CD4-positive, alpha-beta T cell treated with Interleukin-15 for 4 hours (primary cell): ENCODE measurements at places on chromosomes 16 and 17.

- no peak for DNase-seq
Measured at GRCh38 chr17:77116371-77116860, 24.4 kb upstream of the SEC14L1 start.

GRCh38 chr17:78473951-78474613, 95.6 kb downstream of the PGS1 start:
- DNase-seq, result no peak

DNA sequence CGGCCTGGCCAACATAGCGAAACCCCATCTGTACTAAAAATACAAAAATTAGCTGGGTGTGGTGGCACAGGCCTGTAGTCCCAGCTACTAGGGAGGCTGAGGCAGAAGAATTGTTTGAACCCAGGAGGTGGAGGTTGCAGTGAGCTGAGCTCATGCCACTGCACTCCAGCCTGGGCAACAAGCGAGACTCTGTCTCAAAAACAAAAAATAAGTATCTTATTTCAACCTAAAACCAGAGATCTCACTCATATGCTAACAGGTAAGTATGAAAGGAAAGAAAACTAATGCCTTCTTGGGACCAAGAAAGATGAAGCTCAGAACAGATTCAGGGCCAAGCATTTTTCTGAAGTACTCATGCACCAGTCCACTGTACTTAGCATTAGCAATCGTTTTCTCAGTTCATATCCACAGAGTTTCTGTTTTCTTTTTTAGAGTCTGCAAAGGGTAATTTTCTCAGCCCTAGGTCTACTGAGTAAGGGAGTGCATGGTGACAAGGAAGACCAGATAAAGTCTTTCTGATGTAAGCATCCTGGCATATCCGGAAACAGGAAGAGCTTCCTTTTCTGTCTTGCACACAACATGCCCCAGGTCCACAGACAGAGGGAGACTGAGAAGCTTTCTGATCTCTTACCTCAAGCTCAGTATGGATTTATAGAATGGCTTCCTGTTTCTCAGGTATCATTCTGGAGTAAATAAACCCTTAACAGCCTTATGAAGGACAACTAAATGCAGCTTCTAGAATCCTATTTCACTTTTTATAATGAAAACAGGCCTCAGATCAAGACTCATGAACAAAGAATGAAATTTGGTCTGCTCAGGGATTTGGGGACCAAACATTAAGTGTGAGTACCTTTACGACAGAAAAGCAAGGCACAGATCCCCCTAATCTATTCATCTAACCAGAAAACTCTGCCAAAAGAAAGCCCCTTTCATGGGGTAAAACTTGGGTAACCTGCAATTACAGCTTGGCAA, 38.7 kb upstream of the FOXJ1 start:
- peak; percentile 61 for DNase-seq

- no peak for DNase-seq
Measured at GRCh38 chr16:84782846-84783245, 36.9 kb upstream of the CRISPLD2 start.

GRCh38 chr16:65172356-65172755, 50.5 kb upstream of the CDH11 start:
- no peak for DNase-seq

DNA sequence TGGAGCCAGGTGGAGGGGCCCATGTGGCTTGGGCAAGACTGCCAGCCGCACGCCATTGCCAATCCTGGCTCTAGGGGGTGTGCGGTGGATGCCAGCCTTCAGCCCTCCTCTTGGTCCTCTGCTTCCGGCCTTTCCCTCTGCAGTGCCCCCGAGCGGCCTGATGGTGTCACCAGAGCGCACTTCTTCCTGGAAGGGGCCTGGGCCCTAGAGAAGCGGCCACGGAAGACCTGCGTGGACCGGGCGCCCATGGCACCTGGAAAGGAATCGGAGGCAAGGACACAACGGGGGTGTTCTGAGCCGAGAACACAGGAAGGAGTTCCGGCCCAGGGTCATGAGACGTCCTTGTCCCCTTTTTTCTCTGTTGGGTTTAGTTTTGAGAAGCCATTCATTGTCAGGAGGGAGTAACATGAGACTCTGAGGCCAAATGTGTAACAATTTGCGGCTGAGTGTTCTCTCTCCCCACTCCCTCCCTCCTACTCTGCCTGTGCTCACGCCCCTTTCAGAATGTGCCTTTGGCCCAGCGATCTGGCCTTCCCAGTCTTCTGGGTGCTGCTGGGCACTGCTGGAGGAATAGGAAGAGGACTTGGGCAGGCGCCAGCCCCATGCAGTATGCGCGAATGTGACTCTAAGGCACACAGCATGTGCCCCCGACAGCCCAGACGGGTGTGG, 92.8 kb downstream of the IRX3 start:
- DNase-seq, result peak; percentile 6

- no peak for DNase-seq
Measured at GRCh38 chr16:85573696-85574641, 39.2 kb upstream of the GSE1 start.

DNA sequence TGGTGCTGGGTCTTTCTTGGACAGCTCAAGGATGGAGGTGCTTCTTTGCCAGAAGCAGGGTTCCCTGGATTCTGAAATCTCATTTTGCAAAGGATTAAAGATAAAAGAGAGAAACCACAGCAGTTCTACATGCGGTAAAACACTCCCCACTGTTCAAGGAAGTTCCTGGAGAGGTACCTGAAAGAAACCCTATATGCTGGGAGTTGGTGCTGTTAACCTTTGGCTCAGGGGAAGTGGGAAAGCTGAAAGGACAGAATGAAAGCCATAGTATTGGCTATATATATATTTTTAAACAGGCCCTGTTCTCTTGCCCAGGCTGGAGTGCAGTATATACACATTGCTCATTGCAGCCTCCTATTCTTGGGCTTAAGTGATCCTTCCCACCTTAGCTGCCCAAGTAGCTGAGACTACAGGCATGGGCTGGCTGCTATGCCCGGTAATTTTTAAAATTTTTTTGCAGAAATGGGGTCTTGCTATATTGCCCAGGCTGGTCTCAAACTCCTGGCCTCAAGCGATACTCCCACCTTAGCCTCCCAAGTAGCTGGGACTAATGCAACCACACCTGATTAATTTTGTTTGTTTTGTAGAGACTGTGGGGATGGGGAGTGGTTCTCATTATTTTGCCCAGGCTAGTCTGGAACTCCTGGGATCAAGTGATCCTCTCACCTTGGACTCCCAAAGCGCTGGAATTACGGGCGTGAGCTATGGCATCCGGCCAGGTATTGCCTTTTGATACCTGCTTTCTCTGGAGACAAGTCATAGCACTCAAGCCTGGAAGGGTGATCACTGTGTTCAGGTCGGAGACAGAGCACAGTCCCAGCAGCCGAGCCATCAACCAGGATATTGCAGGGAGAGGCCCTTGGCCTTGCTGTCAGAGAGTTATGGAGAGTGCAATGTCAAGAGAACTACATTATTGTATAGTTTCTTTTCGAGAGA, 55.2 kb downstream of the MSI2 start:
- DNase-seq, result no peak

GRCh38 chr16:70805787-70806186, 4.8 kb upstream of the VAC14 start:
- DNase-seq, result no peak

DNA sequence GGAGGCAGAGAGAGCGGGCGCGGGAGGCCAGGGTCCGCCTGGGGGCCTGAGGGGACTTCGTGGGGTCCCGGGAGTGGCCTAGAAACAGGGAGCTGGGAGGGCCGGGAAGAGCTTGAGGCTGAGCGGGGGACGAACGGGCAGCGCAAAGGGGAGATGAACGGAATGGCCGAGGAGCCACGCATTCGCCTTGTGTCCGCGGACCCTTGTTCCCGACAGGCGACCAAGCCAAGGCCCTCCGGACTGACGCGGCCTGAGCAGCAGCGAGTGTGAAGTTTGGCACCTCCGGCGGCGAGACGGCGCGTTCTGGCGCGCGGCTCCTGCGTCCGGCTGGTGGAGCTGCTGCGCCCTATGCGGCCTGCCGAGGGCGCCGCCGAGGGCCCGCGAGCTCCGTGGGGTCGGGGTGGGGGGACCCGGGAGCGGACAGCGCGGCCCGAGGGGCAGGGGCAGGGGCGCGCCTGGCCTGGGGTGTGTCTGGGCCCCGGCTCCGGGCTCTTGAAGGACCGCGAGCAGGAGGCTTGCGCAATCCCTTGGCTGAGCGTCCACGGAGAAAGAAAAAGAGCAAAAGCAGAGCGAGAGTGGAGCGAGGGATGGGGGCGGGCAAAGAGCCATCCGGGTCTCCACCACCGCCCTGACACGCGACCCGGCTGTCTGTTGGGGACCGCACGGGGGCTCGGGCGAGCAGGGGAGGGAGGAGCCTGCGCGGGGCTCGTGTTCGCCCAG, 1.2 kb upstream of the CBX4 start:
- DNase-seq, result peak; percentile 10

DNA sequence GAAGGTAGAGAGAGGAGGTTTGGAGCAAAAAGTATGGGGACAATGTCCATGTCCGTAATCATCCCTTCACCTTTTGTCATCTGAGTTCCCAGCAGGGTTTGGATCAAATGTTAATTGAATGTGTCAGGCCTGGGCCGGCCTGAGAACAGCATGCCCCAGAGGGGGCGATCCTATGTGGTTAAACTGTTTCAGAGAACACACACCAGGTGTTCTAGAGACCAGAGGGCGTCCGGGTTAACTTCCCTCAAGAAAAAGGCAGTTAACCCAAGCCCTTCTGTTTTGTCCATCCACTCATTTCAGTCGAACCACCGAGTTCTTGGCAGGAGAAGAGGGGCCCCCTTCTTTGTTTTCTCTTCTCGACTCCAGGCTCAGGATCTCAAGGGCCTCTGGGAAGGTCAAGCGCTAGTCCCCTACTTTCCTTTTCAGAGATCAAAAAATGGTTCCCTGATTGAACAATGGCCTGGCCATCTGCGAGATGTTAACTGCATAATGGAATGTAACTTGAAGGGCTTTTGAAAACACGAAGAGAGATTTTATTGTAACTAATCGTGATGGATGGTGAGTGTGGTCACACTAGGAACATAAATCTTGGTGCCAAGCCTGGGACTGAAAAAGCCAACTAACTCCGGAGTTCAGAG, 142.5 kb downstream of the IRX3 start:
- DNase-seq, result no peak

DNA sequence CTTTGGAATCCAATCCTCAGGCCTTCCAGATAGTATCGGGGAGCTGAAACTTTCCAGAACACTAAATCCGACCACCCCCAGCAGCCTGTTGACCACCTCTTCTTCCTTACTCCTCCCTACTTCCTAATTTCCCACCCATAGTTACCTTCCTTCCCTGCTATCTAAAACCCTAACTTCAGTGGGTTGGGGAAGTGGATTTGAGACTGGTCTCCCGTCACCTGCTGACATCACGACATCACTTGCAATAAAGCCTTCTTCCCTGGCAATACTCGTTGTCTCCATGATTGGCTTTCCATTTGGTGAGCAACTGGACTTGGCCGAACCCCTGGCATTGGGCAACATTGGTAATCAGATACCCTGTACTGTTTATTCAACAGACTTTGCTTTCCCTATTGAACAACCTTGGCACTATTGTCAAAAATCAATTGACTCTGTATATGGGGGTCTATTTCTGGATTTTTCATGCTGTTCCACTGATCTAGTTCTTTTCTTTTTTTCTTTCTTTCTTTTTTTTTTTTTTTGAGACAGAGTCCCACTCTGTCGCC, 11.8 kb upstream of the FOXK2 start:
- no peak for DNase-seq

GRCh38 chr17:79997011-79997660, 38.5 kb downstream of the TBC1D16 start:
- peak; percentile 81 for DNase-seq

DNA sequence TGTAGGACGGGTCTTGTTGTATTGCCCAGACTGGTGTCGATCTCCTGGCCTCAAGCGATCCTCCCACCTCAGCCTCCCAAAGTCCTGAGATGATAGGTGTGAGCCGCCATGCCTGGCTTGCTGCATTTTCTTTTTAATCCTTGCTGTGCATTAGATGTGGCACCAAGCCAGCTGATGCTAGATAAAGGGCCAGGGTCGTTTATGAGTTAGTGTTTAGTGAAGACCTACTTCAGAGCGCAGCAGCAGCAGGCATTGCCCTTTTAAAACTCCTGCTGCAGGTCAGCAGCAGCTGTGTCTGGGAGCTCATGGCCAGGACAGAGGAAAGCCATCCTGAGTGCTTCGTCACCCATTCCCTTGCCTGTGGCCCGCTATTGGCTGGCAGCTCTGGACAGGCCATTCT, 237.3 kb downstream of the CCDC182 start:
- no peak for DNase-seq

GRCh38 chr17:40331743-40332641, 23.0 kb downstream of the RARA start:
- DNase-seq, result no peak

GRCh38 chr16:55876854-55877253, 1.7 kb upstream of the CES5A start:
- no peak for DNase-seq

- DNase-seq, result no peak
Measured at GRCh38 chr17:36525888-36526287, 8.8 kb downstream of the MYO19 start.

GRCh38 chr17:38656959-38657823, 17.6 kb downstream of the EPOP start:
- DNase-seq, result no peak

DNA sequence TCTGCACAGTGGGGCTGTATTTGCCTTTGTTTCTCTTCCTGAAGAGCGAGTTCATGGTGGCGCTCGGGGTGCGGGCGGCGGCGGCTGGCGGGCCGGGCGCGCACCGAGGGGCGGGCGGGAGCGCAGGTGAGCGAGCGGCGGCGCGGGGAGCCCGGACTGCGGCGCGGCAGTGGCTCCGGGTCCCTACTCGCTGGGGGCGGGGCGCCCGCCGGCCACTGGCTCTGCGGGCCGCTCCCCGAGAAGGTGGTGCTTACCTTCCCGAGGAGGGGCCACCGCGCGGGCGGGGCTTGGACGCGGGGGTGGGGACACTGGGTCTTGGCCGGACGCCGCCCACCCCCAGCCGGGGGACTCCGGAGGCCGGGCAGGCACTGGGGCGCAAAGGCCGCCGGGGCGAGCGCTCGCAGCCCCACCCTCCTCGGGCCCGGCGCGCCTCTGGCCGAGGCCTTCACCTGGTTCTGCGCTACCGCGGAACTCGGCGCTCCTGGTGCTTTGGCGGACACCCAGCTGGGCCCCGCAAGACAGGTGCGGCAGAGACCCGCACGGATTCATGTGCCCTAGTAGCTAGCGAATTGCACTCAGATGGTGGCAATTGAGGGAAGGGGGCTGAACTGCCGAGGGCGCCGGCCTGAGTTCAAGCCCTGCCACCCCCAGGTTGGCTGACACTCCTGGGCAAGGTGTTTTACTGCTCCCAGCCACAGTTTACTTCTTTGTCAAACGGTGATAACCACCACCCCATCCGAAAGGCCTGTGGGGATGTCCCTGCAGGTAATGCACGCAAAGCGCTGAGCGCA, at the start of gene PPL:
TSS of gene PPL (minus strand) at position 158 of the 791 bp plus-strand sequence. CDS start at position 55, 103 bp downstream.
- DNase-seq, result no peak
